ENCODE measurements at places on chromosomes 13 and 19.

DNA sequence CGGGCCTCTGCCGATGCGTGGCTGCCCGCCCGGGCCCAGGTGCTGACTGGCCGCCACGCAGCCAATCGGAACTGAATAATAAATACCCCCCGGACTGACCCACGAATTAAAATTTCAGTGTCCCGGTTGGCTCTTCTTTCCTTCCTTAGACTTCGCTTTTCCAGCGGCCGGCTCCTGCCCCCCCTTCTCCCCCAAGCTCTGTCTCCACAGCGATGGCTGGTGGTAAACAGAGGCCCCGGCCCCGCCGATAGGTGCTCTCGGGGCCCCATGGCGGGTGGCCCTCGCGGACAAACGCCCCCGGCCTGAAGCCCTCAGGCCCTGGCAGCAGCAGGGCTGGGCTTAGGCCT, 2.6 kb downstream of the ZBTB7A start:
- DNase-seq: no peak

GRCh38 chr19:46426506-46427162, 2.1 kb downstream of the PNMA8C start:
- no peak for DNase-seq

DNA sequence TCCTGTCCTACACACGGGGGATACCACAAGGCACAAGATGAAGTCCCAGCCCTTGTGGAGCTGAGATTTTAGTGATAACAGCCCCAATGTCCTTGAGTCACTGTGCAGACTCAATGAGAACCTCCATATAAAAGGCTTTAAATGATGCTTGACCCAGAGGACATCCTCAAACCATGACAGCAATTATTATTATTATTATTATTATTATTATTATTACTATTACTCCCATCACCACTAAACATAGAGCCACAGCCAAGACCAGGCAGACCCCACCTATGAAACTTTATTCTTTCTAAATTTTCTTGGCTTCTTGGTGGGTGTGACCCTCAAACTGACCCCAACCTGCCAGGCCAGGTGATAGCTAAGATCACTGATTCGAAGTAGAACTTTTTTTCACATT, 11.1 kb downstream of the C19orf47 start:
- no peak for DNase-seq

DNA sequence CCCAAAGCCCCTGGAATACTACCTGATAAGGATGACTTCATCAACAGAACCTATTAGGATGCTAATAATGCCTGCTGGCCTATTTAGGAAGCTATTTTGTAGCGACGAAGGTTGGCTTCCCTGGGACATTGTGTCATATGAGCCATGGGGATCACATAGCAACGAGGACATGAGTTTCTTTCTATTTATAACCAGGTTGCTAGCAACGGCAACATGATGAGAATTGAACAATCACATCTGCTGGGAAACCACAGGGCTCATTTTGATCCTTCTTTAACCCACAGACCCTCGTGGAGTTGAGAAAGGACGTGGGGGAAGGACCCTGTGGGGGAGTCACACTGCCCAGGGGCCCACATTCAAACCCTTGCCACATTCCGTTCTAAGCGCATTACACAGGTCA, 172.2 kb downstream of the COL4A1 start:
- no peak for DNase-seq

DNA sequence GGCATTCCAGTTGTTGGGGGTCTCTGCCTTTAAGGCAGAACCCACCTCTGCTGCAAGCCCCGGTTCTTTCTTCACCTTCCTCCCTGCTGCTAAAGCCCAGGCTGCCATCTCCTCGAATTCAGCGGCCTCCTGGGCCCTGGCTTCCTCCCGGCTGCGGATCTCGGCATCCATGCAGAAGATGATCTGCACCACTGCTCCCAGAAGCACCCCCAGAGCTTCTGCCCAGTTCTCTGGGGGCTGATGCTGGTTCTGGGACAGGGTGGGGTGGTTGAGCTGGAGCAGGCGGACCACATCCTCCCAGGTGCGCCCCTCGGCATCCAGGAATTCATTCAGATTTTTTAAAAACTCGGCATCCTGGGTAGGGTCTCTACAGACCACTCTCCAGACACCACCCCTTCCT, 987 bp downstream of the PNMA8A start:
- DNase-seq: no peak

DNA sequence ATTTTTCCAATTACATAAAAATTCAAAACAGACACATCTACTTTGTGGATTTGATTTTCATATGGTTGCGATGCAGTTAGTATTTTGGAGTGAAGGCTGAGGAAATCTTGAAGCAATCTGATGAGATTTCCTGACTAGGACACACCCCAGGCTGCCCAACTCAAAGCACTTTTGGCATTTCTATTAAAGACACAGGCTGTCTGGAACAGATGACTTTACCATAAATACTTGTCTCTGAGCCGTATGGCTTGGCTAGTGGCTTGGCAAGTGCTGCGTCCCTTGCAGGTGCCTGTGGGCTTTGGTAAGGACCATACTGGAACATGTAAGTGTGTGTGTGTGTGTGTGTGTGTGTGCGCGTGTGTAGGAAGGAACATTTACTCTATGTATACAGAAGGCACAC, 218.8 kb downstream of the FGF9 start:
- no peak for DNase-seq

- DNase-seq: no peak
Observed at GRCh38 chr19:30555075-30555790, 183.0 kb downstream of the ZNF536 start.

DNA sequence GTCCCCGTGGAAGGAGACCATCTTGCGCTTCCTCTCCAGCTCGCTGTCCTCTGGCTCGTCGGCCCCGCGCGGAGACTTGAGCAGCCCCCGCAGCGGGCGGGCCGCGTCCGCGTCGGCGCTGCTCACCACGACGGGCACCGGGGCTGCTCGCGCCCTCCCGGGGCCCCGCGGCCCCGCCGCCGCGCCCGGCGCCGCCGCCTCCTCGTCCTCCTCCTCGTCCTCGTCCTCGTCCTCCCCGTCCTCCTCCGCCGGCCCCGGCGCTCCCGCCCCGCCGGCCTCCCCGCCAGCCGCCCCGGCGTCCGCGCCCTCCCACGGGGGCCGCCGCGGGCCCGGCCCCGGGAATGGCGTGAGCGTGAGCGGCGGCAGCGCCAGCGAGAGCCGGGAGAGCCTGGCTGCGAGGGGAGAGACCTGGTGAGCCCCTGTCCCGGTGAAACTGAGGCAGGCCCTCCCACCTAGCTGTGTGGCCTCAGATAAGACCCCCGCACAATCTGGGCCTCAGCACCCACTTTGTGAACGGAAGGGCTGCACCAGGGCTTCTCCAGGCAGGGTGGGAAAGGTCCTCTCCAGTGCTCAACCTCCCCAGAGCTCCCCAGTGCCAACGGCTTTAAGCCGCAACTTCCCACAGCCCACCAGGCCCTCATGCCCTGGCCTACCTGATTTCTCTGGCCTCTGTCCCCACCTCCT, 17.8 kb downstream of the LMTK3 start:
- DNase-seq: no peak

DNA sequence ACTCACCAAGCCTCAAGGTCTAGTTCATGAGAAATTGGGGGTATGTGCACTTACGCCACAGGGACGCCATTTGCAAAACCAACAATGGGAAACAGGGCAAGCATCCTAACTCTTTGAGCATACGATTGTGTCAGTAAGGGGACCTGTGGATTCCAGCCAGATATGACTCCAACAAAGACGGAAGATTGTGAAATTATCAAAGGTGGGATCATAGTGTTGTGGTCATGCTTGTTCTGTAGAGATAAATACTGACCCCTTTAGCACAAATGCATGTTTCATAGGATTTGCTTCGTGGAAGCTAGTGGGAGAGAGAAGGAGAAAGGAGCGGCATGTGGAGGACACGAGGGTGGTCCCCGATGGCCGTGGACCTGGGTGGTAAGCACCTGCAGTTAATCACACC, 37.8 kb downstream of the GATAD2A start:
- DNase-seq: no peak

DNA sequence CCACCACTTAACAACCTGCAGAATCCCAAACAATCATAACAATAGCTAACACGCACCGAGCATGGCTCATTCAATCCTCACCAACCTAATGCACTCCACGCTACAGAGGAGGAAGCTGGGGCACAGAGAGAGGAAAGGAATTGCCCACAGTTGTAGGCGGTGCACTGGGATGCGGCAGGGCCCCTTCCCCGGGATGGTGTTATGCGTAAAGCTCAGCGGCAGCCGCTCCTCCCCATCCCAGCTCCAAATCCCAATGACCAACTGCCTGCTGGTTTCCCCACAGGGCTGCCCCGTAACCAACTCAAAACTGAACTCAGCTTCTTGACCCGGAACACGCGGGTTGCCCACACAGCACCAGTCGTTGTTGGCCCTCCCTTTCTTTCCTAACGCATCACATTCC, 42.2 kb downstream of the SERP2 start:
- no peak for DNase-seq

- no peak for DNase-seq
Observed at GRCh38 chr13:72782717-72783116, 784 bp downstream of the PIBF1 start.

GRCh38 chr19:37975071-37975470, 68.1 kb downstream of the SIPA1L3 start:
- no peak for DNase-seq
